A375 (cell line): ENCODE measurements at places on chromosomes 12 and 14. TPM values are rescaled to one million over a fixed set of nuclear protein-coding genes. Genes with fewer than 3 reads are reported as not detected.

LRRC10 gene
- not detected in 2 replicates for total RNA-seq

NTN4 gene
- total RNA-seq: 11.7 and 21.4 TPM in 2 replicates

HOXC10 gene
- total RNA-seq: 13.2 and 15.5 TPM in 2 replicates

LMO3 gene
- 0.64 and 2.0 TPM in 2 replicates for total RNA-seq

LARP4 gene
- 33.4 and 35.2 TPM in 2 replicates for total RNA-seq

KRT79 gene
- total RNA-seq: 0.34 and 0.41 TPM in 2 replicates
